T-helper 17 cell (primary cell): ENCODE measurements at places on chromosomes 3 and 15. TPM values are rescaled to one million over a fixed set of nuclear protein-coding genes. Genes with fewer than 3 reads are reported as not detected.

KCNAB1 gene
- not detected for total RNA-seq

SAXO2 gene
- not detected for total RNA-seq

DAZL gene
- total RNA-seq, result not detected

TMF1 gene
- total RNA-seq, result 68.1 TPM

PATL2 gene
- total RNA-seq, result 26.7 TPM

HGD gene
- total RNA-seq, result 2.8 TPM

ITIH1 gene
- not detected for total RNA-seq

DNA sequence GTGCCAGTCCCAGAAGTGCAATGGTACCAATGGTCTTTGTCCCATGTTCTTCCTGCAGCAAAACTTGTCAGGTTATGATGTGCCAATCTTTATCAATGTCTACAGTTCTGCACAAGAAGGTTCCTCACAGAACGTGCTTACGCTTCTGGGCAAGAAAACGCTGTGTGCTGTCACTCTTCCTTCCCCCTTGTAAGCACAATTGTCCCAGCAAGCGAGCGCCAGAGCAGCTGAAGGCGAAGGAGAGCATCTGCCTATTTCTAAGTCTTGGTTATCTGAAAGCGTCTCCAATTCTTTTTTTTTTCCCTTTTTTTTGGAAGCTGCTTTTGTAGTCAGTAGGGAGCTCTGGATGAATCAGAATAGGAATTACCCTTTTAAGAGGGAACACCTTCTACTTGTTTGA is 514.4 kb downstream of the FGF12 start:
- no peaks in the 10 kb centered on the region for H3K27me3 ChIP-seq
- no peak for DNase-seq
- no peaks in the 10 kb centered on the region for H3K36me3 ChIP-seq
- H3K4me3 ChIP-seq, result no peak overlapping the region
- no peak overlapping the region for H3K27ac ChIP-seq

DNA sequence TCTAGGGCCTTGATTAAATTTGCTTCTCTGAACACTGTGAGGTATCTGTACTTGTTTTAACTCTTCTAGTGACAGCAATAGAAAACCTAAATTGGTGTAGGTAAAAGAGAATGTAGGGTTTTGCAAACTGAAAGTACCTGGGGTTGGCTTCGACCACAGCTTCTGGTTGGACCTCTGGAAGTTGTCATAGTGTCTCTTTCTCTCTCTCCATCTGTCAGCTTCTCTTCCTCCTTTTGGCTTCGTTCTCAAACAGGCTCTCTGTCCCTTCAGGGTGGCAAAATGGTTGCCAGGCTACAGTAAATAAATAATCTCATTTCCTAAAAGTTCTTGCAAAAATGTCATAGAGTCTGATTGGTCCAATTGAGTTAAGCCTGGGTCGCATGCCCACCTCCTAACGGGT is 149.3 kb upstream of the CTDSPL start:
- peaks cover 5% of the 10 kb centered on the region for H3K4me1 ChIP-seq
- H3K4me3 ChIP-seq, result no peak overlapping the region
- H3K27me3 ChIP-seq, result peaks cover 31% of the 10 kb centered on the region
- no peak overlapping the region for H3K27ac ChIP-seq

- H3K4me3 ChIP-seq, result no peak overlapping the region
- no peaks in the 10 kb centered on the region for H3K27me3 ChIP-seq
- DNase-seq, result no peak
- H3K27ac ChIP-seq, result peak overlapping the region; percentile 64
These were observed 170.1 kb downstream of the VPS13C start for GRCh38 chr15:61890106-61890505.

DNA sequence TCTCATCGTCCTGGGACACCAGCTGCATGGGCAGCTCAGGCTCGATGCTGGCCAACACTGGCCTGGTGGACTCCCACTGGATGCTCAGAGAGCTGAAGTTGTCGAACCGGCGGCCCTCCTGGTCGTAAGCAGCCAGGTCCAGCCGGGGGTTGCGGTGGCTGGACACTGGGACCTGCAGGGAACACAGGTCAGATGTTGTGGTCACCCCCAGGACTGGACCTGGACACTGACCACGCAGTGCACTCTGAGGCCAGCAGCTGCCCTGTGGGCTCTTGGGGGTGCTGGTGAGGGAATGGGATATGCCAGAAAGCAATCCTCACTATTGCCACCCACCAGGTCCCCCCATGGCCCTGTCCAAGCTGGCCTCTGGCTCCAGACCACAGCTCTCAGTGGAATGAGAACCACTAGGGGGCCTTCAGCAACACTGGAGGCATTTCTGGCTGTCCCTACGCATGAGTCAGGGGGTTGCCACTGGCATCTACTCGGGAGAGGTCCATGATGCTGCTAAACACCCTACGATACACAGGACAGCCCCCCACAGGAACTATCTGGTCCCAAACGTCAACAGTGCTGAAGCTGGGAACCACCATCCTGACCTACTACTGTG is 66.1 kb downstream of the NUP210 start:
- no peak overlapping the region for H3K4me3 ChIP-seq
- H3K27ac ChIP-seq, result peak overlapping the region; percentile 75
- no peak for DNase-seq
- peaks cover 13% of the 10 kb centered on the region for H3K36me3 ChIP-seq

DNA sequence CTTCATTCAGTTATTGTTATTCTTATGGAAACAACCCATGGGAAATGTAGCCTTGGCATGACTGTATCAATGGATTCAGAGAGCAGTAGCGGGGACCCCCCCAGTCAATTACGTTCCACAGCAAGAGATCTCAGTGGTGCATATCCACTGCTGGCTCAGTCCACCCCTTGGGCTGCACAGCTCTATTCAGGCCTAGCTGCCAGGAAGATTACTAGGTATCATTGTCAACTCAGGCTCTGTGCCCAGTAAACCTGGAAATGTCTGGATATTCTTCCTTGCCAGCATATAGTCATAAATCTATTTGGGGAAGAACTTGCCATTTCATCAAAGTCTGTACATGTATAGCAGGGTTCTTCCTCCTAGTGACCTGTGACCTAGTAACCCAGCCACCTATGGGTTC is 128.1 kb upstream of the CCDC54 start:
- peaks cover 2% of the 10 kb centered on the region for H3K4me1 ChIP-seq
- H3K36me3 ChIP-seq, result no peaks in the 10 kb centered on the region
- DNase-seq, result no peak
- no peak overlapping the region for H3K27ac ChIP-seq
- peaks cover 11% of the 10 kb centered on the region for H3K27me3 ChIP-seq

GRCh38 chr3:53712817-53713388 is 133.3 kb downstream of the CHDH start:
- peaks cover 6% of the 10 kb centered on the region for H3K27me3 ChIP-seq
- no peak overlapping the region for H3K27ac ChIP-seq
- no peak overlapping the region for H3K4me3 ChIP-seq

GRCh38 chr3:109384164-109384563 is 46.8 kb upstream of the DPPA4 start:
- DNase-seq, result no peak
- H3K27ac ChIP-seq, result no peak overlapping the region
- H3K36me3 ChIP-seq, result no peaks in the 10 kb centered on the region
- no peaks in the 10 kb centered on the region for H3K4me1 ChIP-seq
- no peaks in the 10 kb centered on the region for H3K27me3 ChIP-seq

DNA sequence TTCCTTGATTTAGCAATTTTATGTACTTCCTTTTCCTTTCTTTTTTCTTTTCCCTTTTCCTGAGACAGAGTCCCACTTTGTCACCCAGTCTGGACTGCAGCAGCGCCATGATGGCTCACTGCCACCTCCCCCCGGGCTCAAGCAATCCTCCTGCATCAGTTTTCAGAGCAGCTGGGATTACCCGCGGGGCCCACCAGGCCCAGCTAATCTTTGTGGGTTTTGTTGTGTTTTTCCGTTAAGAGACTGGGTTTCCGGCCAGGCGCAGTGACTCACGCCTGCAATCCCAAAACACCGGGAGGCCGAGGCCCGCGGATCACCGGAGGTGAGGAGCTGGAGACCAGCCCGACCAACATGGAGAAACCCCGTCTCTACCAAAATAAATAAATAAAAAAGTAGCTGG is 17.7 kb downstream of the GOLGA8S start:
- no peaks in the 10 kb centered on the region for H3K4me1 ChIP-seq
- no peaks in the 10 kb centered on the region for H3K36me3 ChIP-seq
- no peak overlapping the region for H3K27ac ChIP-seq
- no peak for DNase-seq
- peaks cover 15% of the 10 kb centered on the region for H3K27me3 ChIP-seq

DNA sequence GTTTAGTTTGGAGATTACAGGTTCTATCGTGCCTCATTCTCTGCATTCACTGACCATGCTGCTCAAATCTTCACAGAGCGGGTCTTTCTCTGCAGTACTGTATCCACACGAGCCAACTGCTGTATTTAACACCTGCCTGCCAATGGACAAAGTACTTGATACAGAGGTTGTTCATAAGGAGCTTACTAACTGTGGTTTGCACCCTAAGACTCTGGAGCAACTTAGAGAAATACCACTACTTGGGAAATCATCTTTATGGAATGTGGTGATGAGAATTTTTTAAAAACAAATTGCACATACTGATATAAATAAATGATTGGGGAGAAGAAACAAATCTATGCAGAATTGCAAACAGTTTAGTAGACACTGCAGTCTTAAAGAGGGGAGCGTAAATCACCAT is 90.0 kb downstream of the PPP2R3A start:
- DNase-seq, result no peak
- no peak overlapping the region for H3K27ac ChIP-seq
- H3K4me1 ChIP-seq, result peaks cover 2% of the 10 kb centered on the region
- H3K36me3 ChIP-seq, result peaks cover 3% of the 10 kb centered on the region
- H3K4me3 ChIP-seq, result no peak overlapping the region

- DNase-seq, result no peak
- H3K27me3 ChIP-seq, result no peaks in the 10 kb centered on the region
- H3K4me1 ChIP-seq, result no peaks in the 10 kb centered on the region
- no peak overlapping the region for H3K27ac ChIP-seq
These were observed 34.2 kb upstream of the PRR23E start for GRCh38 chr3:127158614-127159229.

- H3K27ac ChIP-seq, result no peak overlapping the region
- H3K4me1 ChIP-seq, result no peaks in the 10 kb centered on the region
- no peak for DNase-seq
- H3K36me3 ChIP-seq, result peaks cover 2% of the 10 kb centered on the region
- H3K4me3 ChIP-seq, result no peak overlapping the region
These were observed 300.5 kb upstream of the MDFIC2 start for GRCh38 chr3:70612920-70613319.

DNA sequence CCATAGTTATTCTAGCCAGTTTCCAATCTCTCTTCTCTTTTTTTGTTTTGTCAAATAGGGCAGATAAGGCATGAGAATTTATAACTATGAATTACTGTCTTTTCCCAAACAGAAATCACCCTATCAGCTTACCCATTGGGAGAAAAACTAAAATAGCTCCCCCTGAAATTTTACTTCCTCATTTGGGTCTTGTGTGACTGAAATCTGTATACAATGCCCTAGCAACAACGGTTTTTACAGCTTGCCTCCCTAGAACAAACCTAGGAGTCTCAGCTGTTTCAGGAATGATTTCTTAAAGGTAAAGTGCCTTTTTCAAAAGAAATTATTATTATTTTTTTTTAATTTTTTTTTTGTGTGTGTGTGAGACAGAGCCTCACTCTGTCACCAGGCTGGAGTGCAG is 56.8 kb downstream of the CD86 start:
- H3K27me3 ChIP-seq, result peaks cover 9% of the 10 kb centered on the region
- H3K27ac ChIP-seq, result no peak overlapping the region
- H3K36me3 ChIP-seq, result no peaks in the 10 kb centered on the region
- no peak for DNase-seq

DNA sequence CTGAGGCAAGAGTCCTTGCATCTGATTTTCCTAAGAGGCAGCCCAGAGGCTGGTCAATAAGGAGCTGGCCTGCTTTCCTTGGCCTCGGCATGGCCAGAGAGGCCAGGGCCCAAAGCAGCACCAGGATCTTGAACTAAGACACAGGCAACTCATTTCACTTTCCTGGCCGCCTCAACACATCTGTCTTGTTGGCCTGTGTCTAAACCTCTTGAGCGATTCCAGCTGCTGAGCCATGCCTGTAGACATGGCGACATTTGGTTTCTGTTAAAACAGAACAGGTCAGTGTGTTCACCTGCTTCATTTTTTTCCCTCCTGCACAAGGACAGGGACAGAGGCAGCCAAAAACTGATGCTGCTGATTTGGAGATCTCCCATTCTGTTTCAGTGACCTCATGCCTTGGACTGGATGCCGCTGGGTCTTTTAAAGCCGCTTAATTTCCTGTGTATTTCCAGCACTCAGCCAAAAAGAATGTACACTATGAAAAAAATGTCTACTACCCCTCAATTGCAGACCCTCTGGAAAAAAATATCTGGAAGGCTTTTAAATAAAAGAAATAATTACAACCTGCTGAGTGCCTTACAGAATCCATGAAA is 266.6 kb upstream of the ICE2 start:
- H3K4me1 ChIP-seq, result peaks cover 12% of the 10 kb centered on the region
- peak overlapping the region; percentile 59 for H3K27ac ChIP-seq
- peaks cover 4% of the 10 kb centered on the region for H3K36me3 ChIP-seq

- H3K4me3 ChIP-seq, result no peak overlapping the region
- no peak for DNase-seq
- H3K27ac ChIP-seq, result peak overlapping the region; percentile 5
- H3K36me3 ChIP-seq, result peaks cover 33% of the 10 kb centered on the region
- peaks cover 16% of the 10 kb centered on the region for H3K4me1 ChIP-seq
These were observed 187.1 kb downstream of the ITPR1 start for GRCh38 chr3:4680227-4680691.

GRCh38 chr3:60972599-60972998 is 278.7 kb downstream of the FHIT start:
- H3K4me3 ChIP-seq, result no peak overlapping the region
- no peaks in the 10 kb centered on the region for H3K4me1 ChIP-seq
- H3K27me3 ChIP-seq, result no peaks in the 10 kb centered on the region
- H3K36me3 ChIP-seq, result peaks cover 2% of the 10 kb centered on the region
- no peak overlapping the region for H3K27ac ChIP-seq

DNA sequence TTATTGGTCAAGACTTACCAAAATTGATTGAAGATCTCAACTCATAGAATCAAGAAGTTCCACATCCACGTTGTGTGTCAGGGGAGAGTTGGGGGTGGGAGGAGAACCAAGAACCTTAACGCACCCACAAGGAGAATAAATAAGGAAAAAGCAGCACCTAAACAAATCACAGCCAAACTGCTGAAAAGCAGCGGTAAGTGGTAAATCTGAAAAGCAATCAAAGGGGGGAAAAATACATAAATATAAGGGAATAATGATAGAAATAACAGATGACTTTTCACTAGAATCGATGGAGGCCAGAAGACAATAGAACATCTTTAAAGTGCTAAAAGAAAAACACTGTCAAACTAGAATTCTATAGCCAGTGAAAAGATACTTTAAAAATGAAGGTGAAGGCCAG is 20.1 kb upstream of the BHLHE40 start:
- peaks cover 7% of the 10 kb centered on the region for H3K27me3 ChIP-seq
- peaks cover 2% of the 10 kb centered on the region for H3K36me3 ChIP-seq
- no peak overlapping the region for H3K27ac ChIP-seq

DNA sequence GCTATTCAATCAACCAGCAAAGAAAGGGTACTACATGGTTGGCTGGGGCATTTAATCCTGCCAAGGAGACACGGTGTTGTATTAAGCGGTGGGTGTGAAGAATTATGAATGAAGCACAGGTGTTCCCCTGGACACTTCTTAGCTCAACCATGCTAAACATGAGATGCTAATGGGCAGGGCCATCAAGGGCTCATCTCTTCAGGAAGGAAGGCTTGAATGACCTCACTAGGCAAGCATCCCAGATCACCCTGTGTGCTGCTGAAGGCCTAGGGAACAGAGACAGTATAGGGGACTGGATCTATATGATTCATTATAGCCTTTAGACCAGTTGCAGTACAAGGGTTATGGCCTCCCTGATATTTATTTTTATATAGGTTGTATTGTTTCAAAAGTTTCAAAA is 221.3 kb upstream of the SLCO3A1 start:
- DNase-seq, result no peak
- peaks cover 24% of the 10 kb centered on the region for H3K27me3 ChIP-seq
- no peak overlapping the region for H3K4me3 ChIP-seq
- no peaks in the 10 kb centered on the region for H3K4me1 ChIP-seq
